ENCODE measurements at places on chromosomes 5 and 9. TPM values are rescaled to one million over a fixed set of nuclear protein-coding genes. Genes with fewer than 3 reads are reported as not detected.

The C6 gene
- total RNA-seq, result not detected

The SMIM33 gene
- total RNA-seq, result not detected

The DBH gene
- total RNA-seq, result not detected

DNA sequence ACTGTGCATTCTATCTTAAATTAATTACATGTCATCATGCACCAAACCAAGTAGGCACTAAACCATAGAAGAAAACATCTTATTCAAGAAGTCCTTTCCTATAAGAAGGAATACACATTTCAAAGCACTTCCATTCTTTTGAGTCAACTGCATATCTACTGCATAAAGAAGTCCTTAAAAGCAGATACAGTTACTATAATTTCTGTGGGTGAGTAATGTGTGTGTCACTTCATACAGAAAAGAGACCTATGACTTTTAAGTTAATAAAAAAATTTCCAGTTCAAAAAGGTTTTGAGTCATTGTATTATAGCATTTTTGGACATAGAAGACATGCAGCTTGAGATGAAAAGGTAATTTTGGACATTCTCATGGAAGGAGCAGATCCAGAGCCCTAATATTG is 125.0 kb downstream of the DTWD2 start:
- DNase-seq, result peak; percentile 67

DNA sequence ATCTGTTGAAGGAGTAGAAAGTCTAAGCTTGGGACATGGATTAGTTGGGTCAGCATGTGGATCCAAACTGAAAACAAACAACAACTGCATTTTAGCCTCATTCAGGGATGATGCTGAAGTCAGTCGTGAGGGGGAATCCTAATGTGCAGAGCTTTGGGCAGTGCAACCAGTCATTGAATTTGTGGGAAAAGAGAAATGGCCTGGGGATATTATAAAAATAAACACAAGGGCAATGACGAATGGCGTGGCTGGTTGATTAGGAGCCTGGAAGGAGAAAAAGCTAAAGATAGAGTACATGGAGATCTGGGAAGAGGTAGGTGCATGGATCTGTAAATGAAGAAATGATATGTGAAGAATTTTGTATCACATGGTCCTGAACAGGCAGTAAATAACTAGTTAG is 477.6 kb downstream of the TLE1 start:
- DNase-seq, result no peak

All from HT1080 (cell line).